Esophagus mucosa (tissue), 1 donor: ENCODE measurements at places on chromosomes 16 and 17.

DNA sequence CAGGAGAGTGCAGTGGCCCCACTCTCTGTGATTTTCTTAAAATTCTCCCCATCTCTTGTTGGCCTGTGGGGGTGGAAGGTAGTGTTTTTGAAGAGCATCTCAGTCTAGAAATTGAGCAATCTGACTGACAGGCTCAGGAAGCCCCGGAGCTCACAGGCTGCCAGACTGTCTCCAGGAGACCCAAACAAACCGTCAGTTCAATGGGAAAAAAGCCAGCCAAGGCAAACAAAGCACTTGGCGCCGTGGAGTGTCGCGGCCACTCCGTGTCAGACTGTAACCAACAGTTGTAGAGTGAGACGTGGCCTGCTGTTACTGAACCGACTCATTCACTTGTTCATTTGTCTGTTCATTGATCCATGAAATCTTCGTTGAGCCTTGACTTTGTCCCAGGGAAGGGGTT is 33.7 kb downstream of the RGS9 start:
- ATAC-seq = peak; percentile 31

GRCh38 chr17:21278450-21279197 is 5.9 kb upstream of the MAP2K3 start:
- peak; percentile 48 for ATAC-seq

- no peak for ATAC-seq
These were observed 197.1 kb downstream of the HS3ST4 start for GRCh38 chr16:25888868-25889267.

DNA sequence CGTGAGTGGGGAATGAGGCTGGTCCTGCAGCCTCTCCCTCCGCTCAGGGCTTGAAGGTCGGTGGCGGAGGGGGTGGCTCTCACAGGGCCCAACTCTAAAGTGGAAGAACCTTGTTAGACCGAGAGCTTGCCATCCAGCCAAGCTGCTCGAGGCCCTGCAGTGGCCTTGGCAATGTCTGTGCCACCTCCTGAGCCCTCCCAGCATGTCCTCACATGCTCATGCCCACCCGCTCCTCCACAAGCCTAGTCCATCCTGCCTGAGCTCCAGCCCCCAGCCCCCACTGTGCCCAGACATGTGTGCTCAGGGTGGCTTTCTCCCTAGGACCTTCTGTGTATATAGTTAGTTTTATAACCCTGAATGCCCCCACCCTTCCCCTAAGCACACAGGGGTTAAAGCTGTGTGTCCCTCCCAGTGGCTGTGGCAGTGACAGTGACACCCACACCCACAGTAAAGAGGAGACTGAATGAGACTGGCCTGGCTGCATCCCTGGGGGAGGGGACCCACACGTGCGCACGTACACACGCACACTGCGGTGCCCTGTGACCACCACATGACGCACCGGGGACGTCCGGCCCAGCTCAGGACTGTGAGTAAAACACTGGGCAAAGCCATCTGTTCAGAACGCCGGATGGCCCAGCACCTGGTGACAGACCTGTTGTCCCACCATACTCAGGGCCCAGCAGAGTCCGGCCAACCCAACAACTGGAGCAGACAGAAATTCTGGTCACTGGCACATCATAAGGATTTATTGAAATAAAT is 15.6 kb downstream of the PDK2 start:
- ATAC-seq = no peak

DNA sequence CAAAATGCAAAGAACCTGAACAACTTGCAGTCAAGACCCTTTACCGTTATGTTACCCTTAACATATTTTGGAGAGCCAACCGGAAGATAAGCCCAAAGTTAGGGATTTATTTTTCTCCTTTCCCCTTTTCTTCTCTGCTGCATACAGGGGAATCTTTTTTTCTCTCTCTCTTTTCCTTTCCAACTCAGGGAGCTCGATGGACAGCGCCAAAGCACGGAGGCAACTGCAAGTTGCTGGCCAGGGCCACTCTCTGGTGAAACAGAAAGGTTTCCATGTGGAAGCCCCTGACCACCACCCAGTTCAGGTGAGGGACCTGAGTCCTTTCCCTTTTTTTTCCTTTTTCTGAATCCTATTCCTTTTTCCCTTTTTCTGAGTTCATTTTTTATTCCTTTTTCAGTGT is 98.8 kb upstream of the COX10 start:
- no peak for ATAC-seq

GRCh38 chr16:72963533-72964315 is 84.2 kb downstream of the ZFHX3 start:
- ATAC-seq = no peak

- ATAC-seq = no peak
These were observed 54.8 kb downstream of the PLXDC1 start for GRCh38 chr17:39096508-39097149.

- ATAC-seq = peak; percentile 35
These were observed 22.1 kb upstream of the KDM8 start for GRCh38 chr16:27181019-27181790.

DNA sequence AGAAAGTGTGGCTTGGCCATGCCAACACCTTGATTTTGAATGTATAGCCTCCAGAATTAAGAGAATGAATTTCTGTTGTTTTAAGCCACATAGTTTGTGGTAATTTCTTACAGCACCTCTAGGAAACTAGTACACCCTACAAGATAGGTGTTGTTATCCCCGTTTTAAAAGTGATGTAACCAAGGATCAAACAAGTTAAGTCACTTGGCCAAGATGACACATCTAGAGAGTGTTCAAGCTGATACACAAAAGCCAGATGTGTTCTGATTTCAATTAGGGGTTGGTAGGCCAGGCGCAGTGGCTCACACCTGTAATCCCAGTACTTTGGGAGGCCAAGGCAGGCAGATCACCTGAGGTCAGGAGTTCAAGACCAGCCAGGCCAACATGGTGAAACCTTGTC is 396.5 kb upstream of the SOX9 start:
- ATAC-seq = peak; percentile 65

- no peak for ATAC-seq
These were observed 86.8 kb downstream of the CA10 start for GRCh38 chr17:52071712-52072111.

DNA sequence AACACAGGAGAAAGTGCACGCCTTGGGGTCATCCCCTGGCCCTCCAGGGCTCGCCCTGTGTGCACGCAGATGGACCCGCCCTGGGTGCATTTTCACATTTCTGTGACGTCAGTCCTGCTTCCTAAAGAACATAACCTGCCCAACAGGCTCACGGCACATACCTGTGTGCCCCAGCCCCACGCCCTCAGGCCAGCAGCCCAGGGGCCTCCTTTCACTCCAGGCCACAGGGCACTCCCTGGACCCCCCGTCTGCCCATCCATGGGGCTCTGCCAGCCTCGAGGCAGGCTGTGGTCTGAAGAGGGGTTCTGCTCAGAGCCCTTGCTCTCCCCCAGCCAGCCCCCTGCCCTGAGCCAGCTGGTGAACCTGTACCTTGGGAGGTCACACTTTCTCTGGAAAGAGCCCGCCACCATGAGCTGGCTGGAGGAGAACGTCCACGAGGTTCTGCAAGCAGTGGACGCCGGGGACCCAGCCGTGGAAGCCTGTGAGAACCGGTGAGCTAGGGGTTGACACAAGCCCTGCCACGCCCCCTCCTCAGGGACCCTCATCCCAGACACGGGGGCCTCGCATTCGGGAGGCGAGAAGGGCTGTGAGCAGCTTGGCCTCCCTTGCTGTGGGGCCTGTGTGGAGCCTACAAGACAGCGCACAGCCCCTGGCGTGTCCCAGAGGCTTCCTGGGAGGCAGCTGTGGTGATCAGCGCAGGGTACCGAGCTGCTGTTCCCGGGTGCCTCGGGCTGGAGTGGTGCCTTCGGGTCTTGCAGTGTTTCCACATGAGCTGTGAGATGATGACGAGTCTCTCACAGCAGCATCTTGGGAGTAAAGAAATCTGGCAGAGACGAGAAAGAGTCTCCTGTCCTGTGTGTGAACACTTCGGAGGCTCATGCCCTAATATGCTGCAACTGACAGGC is 13.8 kb upstream of the MC1R start:
- peak; percentile 88 for ATAC-seq

DNA sequence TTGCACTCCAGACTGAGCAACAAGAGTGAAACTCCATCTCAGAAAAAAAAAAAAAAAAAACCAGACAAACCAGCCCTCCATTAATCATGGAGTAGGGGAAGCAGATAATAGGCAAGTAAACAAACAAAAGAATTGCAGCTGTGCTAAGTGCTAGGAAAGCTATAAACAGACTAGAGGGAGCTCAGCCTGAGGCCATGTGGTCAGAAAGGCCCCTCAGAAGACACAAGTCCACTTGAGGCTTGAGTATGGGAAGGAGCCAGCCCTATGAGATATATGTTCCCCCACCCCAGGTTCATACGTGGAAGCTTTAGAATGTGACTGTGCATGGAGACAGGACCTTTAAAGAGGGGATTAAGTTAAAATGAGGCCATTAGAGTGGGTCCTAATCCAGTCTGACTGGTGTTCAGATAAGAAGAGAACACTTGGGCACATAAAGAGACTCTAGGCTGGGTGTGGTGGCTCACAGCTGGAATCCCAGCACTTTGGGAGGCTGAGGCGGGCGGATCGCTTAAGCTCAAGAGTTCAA is 132.6 kb upstream of the NOL11 start:
- ATAC-seq = peak; percentile 79

- no peak for ATAC-seq
These were observed 124.1 kb downstream of the PRKCA start for GRCh38 chr17:66426397-66427033.

GRCh38 chr16:84367297-84367680 is 1.0 kb upstream of the ATP2C2 start:
- ATAC-seq = no peak

- ATAC-seq = no peak
These were observed 158.6 kb upstream of the MYOCD start for GRCh38 chr17:12507026-12507595.

- ATAC-seq = no peak
These were observed 1.9 kb upstream of the CORO6 start for GRCh38 chr17:29624586-29624985.

DNA sequence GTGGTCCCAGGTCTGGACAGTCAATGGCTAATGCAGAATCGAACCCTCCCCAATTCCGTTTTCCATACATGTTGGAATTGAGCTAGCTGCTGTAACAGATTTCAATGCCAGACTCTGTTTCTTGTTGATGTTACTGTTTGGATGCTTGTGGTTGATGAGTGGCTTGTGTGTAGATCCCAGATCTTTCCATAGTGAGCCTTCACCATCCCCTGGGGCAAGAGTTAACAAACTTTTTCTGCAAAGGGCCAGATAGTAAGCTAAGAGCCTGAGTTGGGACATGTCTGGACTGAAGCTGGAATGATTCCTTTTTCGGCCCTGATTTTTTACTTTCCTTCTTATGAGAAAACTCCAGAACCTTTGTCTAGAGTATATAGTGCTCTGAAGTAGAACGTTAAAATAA is 296.3 kb downstream of the CPPED1 start:
- ATAC-seq = no peak

DNA sequence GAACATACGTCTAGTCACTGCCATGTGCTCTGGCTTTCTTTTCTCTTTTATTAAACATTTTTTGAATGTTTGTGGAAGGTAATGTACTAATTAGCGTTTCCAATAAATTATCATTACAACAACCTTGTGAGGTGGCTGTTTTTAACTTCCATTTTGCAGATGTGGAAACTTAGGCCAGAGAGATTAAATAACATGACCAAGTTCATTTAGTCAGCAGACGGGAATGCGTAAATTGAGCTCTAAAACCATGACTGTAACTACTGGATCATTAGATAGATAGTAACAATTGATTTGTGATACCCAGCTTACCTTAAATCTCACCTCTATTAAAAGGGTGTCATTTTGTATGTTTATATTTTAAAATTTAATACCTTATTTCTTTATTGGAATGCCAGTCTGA is 49.4 kb downstream of the RABEP1 start:
- ATAC-seq = no peak

DNA sequence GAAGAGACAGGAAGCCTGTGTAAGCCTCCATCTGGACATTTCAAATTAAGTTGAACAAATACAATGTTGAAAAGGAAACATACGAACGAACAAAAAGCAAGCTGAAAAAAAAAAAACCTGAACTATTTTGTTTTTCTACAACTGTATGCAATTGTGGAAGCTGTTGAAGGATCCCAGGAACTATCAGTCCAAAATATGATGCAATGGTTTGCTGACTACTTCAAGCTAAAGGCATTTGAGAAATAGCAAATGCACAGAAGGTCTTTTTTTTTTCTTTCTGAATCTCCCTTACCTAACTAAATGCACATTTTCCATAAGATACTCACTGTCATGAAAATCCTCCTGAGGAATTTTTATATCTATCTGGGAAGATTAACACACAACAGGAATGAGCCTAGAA is 40.2 kb downstream of the MAF start:
- ATAC-seq = no peak

DNA sequence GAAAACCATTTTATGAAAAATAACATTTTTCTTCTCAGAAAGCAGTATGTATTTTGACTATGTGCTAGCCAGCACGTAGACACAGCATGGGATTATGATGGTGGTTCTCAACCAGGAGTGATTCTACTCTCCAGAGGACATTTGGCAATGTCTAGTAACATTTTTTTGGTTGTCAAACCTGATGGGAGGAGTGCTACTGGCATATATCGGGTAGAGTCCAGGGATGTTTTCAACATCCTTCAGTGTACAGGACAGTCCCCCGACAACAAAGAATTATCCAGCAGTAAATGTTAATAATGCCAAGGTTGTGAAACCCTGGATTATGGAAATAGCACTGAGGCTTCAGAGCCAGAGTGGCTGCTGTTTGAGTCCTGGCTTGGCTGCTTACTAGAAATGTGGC is 27.7 kb downstream of the AP2B1 start:
- ATAC-seq = no peak

GRCh38 chr16:65538976-65539375 is 417.1 kb upstream of the CDH11 start:
- no peak for ATAC-seq

DNA sequence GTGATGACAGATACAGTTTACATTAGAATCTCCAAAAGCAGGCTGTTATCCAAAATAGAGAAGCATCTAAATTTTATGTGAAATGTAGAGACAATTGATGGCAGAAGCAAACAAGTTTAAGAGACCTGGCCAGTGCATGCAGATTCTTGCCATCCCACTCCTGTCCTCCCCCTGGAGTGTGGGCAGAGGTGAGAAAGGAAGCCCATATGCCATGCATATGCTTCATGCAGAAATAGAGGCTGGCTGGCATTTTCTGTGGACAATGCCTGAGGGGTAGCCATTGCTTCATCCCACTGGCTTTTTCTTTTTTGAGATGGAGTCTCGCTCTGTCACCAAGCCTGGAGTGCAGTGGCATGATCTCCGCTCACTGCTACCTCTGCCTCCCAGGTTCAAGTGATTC is 382.1 kb downstream of the RBFOX1 start:
- ATAC-seq = no peak

GRCh38 chr17:50272711-50273653 is 1.3 kb upstream of the TMEM92 start:
- peak; percentile 59 for ATAC-seq

GRCh38 chr16:20129375-20129774 is 55.7 kb upstream of the GPR139 start:
- ATAC-seq = no peak
